ENCODE measurements at places on chromosomes 7 and 10.

GRCh38 chr10:10758306-10758705, 259.4 kb upstream of the CELF2 start:
- no peak for DNase-seq

DNA sequence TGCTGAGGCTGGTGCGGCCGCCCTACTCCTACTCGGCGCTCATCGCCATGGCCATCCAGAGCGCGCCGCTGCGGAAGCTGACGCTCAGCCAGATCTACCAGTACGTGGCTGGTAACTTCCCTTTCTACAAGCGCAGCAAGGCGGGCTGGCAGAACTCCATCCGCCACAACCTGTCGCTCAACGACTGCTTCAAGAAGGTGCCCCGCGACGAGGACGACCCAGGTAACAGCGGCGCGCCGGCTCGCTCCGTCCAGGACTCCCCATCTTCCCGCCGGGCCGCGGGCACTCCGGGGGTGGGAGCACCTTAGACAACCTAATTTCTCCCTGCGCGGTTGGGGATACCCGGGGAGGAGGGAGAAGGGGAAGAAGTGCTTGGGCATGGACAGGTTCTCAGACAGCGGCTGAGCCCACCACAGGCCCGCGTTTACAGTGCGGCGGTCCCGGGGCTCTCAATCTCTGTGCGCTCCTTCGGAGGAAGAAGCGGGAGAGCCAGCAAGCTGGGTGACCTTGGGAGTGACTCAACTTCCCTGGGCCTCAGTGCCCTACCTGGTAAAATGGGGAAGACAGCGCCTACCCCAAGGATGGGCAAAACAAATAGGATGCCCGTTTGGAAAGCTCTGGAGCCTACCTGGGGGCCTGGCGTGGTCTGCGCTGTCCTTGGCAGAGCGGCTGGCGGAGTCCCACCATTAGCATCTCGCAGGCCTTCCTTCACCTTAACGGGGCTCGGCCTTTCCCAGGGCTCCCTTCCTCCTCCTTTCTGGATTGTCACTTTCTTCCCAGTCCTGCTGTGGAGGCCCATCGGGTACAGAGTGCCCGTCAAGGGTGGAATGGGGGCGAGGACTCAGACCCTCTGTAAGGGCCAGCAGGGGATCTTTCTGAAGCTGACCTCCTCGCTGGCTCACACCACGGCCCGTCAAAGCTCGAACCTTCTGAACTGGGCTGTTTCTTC, 852 bp downstream of the FOXI2 start:
- DNase-seq, result no peak

- no peak for DNase-seq
Measured at GRCh38 chr10:43190775-43191174, 52.5 kb downstream of the CSGALNACT2 start.

DNA sequence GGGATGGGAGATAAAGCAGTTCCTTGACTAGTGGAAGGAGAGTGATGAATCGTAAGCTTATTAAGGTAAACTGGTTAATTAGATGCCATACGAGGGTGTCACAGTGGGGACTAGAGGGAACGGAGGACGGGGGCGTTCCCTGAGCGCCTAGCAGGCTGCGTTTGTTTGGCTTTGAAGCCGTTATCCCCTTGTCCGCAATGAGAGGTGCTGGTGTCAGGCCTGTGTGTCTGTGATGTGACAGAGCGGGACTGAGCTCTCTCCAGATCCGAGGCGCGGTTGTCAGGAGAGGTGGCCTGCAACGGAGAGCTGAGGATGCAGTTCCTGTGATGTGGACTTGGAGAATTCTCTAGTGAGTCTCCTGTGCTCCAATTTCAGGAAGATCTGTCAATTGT, 60.0 kb upstream of the PRPS1L1 start:
- DNase-seq, result no peak

- no peak for DNase-seq
Measured at GRCh38 chr7:112010994-112011393, 195.2 kb downstream of the DOCK4 start.

DNA sequence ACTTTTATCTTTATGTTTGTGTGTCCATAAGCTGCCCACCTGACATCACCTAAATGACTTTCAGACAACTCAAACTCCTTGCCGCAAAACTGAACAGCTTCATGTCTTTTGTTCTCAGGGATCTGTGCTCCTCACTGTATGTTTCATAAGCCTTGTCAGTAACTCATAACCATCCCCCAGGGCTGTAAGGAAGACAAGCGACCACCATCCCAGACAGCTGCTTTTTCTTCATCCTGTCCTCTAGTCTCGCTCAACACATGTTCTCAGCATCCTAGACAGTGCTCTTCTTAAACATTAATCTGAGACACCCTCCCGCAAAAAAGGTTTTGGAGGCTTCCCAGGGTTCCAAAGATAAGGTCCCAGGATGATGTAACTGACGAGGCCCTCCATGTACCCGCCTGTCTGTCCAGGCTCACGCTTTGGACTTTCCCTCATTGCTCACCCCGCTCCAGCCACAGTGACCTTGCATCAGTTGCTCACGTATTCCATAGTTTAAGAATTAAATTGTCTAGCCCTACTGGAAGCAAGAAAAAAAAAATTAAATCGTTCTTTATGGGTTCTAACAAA, 69.8 kb downstream of the MAP3K8 start:
- DNase-seq, result no peak

- no peak for DNase-seq
Measured at GRCh38 chr7:88218429-88218745, 1.5 kb downstream of the SRI start.

GRCh38 chr7:38748056-38748610, 117.0 kb upstream of the AMPH start:
- DNase-seq, result no peak

GRCh38 chr10:124227055-124227975, 133.9 kb upstream of the CHST15 start:
- no peak for DNase-seq

GRCh38 chr10:6458814-6459213, 121.3 kb downstream of the PRKCQ start:
- DNase-seq, result no peak

Data from GM04504 (cell line).